ENCODE measurements at places on chromosomes 12 and 14.

GRCh38 chr12:110371408-110372055, 32.0 kb downstream of the ANAPC7 start:
- DNase-seq = no peak

DNA sequence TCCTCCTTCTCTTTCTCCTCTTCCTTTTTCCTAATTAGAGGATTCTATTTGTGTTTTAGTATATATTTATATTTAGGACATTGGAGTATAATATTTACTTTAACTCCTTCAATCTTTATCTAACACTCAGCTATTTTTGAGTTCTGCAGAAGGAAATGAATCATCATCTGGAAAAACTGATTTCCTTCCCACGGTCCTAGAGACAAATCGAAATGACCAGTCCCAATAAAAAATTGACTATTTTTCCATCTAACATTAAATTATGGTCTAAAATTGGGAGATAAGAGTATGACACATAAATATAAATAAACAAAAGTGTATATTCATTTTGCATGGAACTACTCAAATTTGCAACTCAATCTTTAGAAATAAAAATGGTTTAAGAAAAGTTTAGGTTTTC, 167.4 kb downstream of the TMTC3 start:
- no peak for DNase-seq

DNA sequence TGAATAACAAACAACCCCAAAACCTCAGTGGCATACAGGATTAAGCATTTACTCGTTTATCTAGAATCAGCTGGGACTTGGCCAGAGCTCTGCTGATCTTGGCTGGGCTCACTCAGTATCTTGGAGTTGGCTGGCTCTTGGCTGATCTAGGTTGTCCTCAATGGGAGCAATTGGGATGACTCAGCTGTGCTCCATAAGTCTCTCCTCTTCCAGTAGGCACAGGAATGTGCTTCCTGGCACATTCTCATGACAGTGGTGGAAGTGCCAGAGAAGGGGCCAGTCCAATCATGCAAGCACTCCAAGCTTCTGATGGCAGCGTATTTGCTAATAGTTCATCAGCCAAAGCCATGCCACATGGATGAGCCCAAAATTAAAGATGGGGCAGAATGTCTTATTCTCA, 41.7 kb upstream of the ANO4 start:
- no peak for DNase-seq

GRCh38 chr12:11553871-11554533, 95.5 kb upstream of the ETV6 start:
- DNase-seq = peak; percentile 58

DNA sequence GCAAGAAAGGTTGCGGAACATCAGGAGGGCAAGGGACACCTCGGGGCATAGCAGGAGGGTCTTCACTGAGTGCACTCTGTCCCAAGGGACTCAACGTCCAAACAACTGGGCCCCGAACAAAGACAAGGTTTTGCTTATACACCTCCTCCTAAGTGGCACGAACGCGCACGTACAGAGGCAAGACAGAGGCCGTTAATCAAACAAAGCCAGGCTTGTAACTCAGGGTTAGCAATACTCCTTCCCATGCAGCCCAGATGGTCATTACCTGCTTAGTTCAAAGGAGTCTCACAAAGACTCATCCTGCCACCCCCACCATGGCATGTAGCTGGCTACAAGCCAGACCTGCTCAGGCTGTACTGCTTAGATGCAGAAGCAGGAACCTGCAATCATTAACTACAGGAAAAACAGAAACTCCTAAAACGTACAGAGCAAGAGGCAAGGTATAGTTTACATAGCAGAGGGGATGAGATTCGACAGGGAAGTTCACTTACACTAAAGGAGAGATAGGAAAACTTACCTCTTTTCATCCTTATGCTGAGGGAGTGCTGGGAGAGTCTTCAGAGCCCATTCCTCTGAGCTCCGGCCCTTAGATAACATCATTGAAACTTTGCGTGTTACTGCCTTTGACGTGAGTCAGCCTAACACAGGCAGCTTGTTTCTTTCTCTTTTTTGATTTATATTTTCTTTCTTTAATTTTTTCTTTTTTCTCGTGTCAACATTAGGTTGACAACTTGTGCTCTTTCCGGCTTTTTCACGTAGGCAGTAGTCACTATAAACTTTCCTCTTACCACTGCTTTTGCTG, 1319.1 kb downstream of the TMEM121 start:
- peak; percentile 63 for DNase-seq

GRCh38 chr12:100564090-100564489, 9.4 kb upstream of the GAS2L3 start:
- no peak for DNase-seq

DNA sequence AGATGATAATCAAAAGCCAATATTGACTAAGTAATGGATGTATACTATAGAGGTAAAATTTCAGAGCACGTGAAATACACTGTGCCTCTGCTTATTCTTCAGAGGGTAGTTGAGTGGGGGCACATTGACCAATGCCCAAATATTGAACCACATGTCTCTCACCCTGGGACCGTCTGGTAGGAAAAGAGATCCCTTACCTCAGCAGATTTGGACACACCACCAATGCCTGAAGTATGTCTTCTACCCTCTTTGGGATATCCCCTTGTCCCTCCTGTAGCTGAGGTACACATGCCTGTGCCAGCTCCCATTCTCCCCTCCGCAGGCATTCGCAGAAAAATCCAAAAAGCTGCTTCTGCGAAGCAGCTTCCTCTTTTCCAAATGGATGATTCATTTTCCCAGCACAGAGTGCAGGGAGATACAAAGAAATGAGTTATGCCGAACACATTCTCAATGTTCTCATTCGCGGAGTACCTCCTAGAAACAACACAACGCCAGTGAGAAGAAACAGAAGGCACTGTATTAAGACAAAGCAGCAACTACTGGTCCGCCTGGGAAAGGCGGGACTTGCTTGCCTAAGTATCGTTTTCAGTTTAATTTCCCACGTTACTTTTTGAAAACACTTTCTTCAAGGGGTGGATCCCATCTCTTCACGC, 691 bp downstream of the ZFYVE26 start:
- DNase-seq = no peak

GRCh38 chr12:87152075-87152474, 877.1 kb downstream of the C12orf50 start:
- DNase-seq = no peak

DNA sequence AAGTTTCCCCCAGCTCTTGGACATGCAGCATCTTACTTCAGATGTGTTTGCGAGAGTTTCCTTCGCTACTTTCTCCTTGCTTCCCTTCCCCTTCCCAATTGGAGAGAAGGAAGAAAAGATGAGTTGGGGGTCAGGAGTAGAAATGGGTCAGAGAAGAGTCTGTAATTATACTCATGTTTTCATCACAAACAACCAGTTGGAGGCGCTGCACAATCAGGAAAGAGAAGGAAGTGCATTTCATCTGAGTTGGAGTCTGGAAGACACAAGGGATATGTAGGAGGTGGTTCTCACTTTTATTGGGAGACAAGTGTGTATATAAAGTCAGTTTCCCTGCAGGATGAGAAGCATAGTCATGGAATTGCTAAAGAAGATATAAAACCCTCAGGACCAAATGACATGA, 31.3 kb upstream of the VSX2 start:
- DNase-seq = no peak

- no peak for DNase-seq
Observed at GRCh38 chr12:52674433-52674775, 5.8 kb downstream of the KRT1 start.

DNA sequence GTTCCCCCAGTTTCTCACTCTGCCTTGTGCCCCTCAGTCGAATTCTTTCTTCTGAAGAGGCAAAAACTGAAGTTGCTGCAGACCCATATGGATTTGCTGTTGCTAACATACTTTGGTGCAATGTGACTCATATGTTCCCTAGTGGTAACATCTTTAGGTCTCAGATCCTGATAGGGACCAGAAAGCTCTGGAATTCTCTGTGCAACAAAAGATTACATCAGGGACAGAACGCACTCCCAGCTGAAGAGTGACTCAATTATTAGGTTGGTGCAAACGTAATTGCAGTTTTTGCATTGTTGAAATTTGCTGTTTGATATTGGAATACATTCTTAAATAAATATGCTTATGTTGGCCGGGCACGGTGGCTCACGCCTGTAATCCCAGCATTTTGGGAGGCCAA, 8.2 kb upstream of the DHRS2 start:
- DNase-seq = no peak

- no peak for DNase-seq
Observed at GRCh38 chr14:68408680-68409079, 384.2 kb downstream of the ZFP36L1 start.

- DNase-seq = no peak
Observed at GRCh38 chr12:64056741-64057140, 165.4 kb downstream of the KICS2 start.

DNA sequence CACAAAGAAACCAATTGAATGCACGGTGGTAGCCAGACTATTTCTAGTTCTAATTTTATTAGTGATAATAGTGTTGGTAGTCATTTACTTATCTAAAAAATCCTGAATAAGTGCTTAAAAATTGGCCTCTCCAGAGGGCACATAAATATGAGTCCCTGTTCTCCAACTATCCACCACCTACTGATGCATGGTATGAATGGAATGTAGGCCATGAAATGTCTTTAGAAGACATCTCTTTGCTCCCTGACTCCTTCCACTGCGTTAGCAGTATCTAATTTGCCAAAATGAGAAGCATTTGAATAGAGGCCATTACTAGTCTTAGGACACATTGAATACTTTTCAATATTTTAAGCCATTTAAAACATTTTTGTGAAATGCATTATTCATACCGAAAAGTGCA, 261.7 kb downstream of the LRFN5 start:
- DNase-seq = no peak

DNA sequence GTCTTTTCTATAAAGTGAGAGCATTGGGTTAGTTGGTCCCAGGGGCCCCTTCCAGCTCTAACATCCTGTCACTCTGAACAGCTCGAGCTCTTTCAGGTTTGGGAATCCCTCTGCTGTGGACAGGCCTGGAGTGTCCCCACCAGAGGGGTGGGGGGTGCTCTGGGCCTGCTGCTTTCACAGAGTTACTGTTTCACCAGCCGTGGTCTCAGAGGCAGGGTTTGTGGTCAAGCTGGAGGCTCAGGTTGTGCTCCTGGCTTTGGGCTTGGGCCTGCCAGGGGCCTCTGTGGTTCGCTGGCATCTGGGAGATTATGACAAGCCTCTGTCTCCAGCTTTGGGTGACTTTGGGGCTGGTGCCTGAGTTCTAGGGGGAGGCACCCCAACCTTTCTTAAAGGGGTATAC, 59.6 kb downstream of the FBXL14 start:
- peak; percentile 16 for DNase-seq

GRCh38 chr14:102849526-102850379, 72.5 kb downstream of the TRAF3 start:
- DNase-seq = no peak

DNA sequence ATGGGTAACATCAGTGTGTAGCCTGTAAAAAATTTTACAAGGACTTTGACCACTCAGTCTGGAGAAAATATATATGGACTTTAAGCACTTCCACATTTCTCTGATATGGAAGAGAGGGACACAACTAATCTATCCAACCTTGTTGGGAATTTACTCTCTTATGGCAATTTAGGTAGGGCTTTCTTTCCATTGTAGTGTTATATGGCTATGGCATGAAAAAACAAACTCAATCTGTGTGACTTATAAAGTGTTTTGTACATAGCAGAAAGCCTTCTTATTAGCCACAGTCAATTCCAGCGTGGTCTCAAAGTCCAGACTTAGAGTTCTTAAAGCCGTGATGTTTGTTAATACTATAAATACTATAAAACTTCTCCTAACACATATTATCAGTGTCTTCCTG, 98.3 kb downstream of the NOVA1 start:
- DNase-seq = no peak

DNA sequence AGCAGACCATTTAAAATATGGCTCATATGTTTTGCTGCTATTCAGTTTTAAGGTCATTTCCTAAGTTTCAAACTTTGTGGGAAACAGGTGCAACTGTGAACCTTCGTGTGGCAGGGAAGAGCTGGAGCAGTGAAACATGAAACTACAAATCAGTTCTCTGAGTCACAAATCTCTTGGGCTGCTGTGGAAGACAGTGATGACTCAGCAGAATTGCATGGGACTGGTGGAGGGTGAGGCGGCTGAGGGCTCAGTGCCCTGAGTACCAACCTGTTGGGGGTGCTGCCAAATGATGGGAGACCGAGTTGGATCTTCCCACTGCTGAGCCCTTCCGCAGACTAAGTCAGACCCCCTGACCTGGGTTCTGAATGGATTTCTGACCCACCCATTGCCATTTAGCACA, 8.4 kb upstream of the CALM1 start:
- DNase-seq = peak; percentile 56

DNA sequence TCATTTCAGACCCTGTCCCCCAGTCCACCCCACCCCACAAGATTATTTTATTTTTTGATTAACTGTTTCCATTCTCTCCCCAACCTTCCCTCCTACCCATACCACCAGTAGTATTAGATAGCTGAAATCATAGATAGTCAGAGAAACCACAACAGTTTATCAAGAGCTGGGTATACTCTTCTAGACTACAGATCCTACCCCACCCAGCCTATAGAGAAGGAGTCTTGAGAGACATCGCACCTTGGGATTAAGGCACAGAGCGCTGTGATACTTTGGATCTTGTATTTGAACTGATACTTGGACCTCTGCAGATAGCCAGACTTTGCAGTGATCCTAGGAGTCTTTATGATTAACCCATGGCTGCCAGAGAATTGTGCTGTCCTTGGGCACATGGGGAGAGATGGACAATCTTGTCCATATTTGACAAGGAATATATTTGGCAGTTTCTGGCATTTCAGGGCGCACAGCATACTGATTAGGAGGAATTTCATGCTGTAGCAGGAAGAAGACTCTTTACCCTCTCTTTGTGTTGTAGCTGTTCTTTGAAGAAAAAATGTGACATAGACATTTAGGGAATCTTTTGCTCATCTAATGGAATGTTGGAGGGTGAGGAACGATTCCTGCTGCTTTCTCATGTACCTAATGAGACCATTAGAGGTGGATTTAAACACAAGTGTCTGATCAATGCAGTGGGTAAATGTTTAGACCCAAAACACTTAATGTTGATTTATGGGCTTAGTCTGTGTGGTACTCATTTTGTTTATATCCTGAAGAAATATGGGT, 982 bp downstream of the RBMS2 start:
- peak; percentile 15 for DNase-seq

GRCh38 chr12:5768581-5769196, 176.4 kb downstream of the ANO2 start:
- no peak for DNase-seq

GRCh38 chr12:16788506-16789203, 182.7 kb upstream of the LMO3 start:
- no peak for DNase-seq

- no peak for DNase-seq
Observed at GRCh38 chr12:32467959-32468863, 68.9 kb downstream of the FGD4 start.

- no peak for DNase-seq
Observed at GRCh38 chr12:124185971-124186686, 108.8 kb upstream of the RFLNA start.

Measured in RCC 7860 (cell line).